ENCODE measurements at places on chromosomes 5 and 9.

DNA sequence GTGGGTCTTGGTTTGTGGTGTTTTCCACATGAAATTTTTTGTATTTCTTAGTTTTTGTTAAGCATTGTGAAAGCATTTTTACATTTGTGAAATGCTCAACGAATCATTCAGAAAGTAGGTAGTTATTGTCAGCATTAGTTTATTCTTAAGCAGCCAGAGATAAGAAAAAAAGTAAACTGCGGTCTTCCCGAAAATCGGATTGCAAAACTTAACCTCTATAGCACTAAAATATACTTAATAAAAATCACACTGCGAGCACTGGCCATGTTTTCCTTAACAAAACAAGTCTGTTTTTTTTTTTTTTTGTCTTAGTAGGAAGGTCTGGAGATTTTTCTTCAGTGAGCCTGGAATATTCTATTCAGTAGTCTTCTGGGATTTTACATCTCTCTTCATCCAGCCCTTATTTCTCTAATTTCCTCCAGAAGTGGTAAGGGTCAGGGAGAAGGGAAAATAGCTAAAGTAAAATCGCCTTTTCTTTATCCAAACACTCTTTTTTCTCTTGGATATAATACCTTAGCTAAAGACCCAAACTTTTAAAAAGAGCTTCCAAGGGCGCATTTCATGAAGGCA lies 289.9 kb downstream of the DMAC1 start:
- no peak overlapping the region for H3K27ac ChIP-seq
- DNase-seq = no peak
- no peaks in the 10 kb centered on the region for H3K36me3 ChIP-seq
- no peaks in the 10 kb centered on the region for H3K27me3 ChIP-seq

DNA sequence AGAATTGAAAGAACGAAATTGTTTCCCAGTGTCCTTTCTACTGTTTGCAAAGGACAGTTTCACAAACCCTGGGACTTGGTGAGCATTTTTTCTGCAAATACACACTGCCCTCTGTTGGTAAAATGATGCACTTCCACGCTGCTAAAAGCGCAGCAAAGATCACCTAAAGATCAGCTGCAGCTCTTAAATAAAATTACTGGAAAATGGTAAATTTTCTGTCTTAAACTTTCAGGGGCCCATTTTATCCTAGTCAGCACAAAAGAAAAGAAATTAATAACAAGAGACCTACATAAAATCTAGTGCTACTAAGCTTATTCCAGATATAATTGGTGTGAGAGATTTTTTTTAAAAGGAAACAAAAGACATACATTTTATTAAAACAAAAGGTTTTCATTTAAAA lies 566.0 kb downstream of the CAAP1 start:
- peak; percentile 70 for DNase-seq
- no peak overlapping the region for H3K4me3 ChIP-seq
- no peaks in the 10 kb centered on the region for H3K4me1 ChIP-seq
- no peak overlapping the region for H3K27ac ChIP-seq
- no peaks in the 10 kb centered on the region for H3K36me3 ChIP-seq

GRCh38 chr5:93596676-93597490 lies 13.9 kb downstream of the NR2F1 start:
- H3K27me3 ChIP-seq = no peaks in the 10 kb centered on the region
- no peak overlapping the region for H3K4me3 ChIP-seq
- H3K36me3 ChIP-seq = no peaks in the 10 kb centered on the region
- H3K4me1 ChIP-seq = no peaks in the 10 kb centered on the region
- H3K27ac ChIP-seq = no peak overlapping the region

DNA sequence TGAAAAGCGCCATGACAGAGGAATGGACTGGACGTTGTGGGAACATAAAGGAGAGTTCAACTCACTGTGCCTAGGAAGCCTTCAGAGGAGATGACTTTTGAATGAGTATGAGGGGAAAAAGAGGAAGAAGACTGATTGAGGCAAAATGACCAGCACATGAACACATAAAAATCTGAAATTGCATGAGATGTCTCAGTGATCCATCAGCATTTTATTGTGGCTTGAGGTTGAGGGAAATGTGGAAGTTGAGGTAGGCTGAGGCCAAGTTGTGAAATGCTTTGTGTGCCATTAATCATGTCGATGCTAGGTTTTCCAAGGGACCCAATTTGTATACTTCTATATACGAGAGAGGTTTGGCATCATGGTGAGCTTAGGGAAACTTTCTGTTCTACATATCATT lies 140.9 kb upstream of the TLX3 start:
- H3K27me3 ChIP-seq = no peaks in the 10 kb centered on the region
- H3K27ac ChIP-seq = peak overlapping the region; percentile 2
- no peaks in the 10 kb centered on the region for H3K36me3 ChIP-seq
- no peak for DNase-seq
- no peaks in the 10 kb centered on the region for H3K4me1 ChIP-seq

GRCh38 chr5:173310218-173310769 lies 17.9 kb downstream of the STC2 start:
- H3K27ac ChIP-seq = peak overlapping the region; percentile 70
- H3K4me3 ChIP-seq = no peak overlapping the region
- peaks cover 9% of the 10 kb centered on the region for H3K4me1 ChIP-seq
- H3K36me3 ChIP-seq = peaks cover 4% of the 10 kb centered on the region

GRCh38 chr9:81595887-81596543 lies 93.3 kb downstream of the TLE1 start:
- no peak for DNase-seq
- H3K36me3 ChIP-seq = peaks cover 41% of the 10 kb centered on the region
- H3K27ac ChIP-seq = peak overlapping the region; percentile 18
- no peak overlapping the region for H3K4me3 ChIP-seq

All from MCF 10A (cell line).